NCI-H2107 (cell line): ENCODE measurements at places on chromosomes 1 and 21.

GRCh38 chr1:201350361-201350725 lies 27.1 kb downstream of the TNNT2 start:
- no peak for DNase-seq

DNA sequence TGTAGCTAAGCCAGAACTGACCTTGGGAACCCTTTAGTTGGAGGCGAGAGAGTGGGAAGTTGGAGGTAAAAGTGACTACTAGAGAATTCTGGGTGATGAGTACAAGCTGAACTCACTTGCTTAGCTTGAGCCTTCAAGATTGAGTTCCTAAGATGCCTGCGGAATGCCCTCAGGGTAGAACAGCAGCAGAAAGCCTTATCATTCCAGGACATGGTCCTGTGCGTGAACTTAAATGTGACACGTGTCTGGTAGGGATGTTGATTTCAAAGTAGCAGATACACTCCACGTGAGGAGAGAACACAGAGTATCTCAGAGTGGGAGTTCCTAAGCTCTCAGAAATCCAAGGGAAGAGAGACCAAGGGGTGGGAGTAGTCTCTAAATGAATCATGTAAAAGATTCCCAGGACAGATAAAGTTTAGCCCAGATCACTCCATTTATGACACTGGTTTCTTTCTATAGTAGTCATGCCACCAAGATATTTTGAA lies 60.1 kb downstream of the KCNK1 start:
- DNase-seq = no peak

DNA sequence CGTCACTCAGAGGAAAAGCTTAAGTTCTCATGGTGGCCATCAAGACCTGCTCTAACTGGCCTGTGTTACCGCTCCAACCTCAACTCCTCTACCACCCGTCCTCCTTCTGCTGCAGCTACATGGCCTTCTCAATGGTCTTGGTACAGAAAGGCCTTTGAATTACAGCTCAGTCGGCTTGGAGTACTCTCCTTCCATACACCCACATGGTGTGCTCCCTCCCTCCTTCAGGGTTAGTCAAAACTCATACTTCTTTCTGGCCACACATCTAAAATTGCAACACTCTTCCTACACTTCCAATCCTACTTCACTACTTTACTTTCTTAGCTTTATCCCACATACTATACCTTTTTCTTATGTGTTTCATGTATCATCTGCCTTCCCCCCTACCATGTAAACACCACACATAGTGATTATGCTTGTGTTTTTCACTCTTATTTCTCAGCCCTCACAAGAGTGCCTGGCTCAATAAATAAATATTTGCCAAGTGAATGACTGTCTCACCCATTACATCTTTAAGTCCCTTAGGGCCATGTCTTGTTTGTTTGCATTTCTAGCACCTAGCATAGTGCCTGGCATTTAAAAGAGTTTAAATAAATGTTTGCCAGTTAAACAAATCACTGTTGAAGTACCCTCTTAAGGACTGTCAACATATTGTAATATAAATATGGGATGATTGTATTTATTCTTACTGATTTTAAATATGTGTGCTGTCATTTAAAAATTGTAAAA lies 37.6 kb upstream of the HMCN1 start:
- DNase-seq = no peak

DNA sequence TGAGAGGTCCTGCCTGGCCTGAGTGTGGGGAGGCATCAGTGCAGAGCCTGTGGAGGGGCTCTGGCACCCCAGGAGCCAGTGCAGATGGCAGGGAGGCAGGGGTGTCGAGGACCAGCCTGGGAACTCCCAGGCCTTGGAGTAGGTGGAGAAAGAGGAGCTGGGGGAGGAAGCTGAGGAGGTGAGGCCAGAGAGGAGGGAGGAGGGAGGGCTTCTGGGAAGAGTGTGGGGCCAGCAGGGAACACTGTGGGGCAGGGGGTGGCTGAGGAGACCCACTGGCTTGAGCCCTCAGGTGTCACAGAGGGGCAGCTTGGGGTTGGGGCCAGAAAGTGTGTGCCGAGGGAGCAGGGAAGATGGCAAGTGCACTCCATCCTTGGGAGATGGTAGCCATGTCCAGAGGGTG lies 3.8 kb downstream of the COQ8A start:
- no peak for DNase-seq

GRCh38 chr21:36245649-36246048 lies 74.3 kb upstream of the MORC3 start:
- no peak for DNase-seq

- no peak for DNase-seq
Measured at GRCh38 chr1:2151252-2151651, 43.3 kb downstream of the FAAP20 start.

- no peak for DNase-seq
Measured at GRCh38 chr1:212858461-212859265, 588 bp downstream of the FLVCR1 start.

DNA sequence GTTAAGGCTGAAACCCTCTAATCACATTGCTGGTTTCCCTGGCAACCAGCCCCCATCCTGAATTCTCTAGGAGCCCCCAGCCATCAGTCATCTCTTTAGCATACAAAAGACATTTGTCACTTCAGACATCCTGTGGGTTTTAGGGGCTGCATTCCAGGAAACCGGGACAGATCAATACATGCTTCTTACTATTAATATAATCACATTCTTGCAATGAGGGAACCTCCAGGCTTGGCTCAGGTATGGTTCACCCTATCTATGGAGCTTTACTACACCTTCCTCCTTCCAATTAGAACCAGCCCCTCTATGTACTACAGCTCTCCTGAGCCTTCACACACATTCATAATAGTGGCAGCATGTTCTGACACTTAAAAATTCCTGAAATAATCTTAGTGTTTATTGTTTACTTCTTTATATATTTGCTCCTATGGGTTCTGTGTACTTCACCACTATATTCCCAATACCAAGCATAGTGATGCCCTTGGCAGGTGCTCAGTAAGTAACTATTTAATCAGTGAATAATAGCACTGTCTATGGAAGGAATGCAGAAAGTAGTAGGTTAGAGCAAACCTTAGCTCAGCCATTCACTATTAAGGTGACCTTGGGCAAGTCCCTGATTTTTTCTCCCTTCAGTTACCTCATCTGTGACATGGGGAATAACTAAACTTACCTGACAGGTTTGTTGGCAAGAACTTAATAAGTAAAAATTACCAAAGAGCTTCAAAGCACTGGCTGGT lies 59.6 kb downstream of the ZNF678 start:
- no peak for DNase-seq

GRCh38 chr1:32647308-32648134 lies 2.8 kb downstream of the ZBTB8OS start:
- no peak for DNase-seq

GRCh38 chr1:51567653-51568052 lies 48.6 kb upstream of the EPS15 start:
- DNase-seq = no peak

- no peak for DNase-seq
Measured at GRCh38 chr1:117180147-117180967, 30.4 kb downstream of the VTCN1 start.

DNA sequence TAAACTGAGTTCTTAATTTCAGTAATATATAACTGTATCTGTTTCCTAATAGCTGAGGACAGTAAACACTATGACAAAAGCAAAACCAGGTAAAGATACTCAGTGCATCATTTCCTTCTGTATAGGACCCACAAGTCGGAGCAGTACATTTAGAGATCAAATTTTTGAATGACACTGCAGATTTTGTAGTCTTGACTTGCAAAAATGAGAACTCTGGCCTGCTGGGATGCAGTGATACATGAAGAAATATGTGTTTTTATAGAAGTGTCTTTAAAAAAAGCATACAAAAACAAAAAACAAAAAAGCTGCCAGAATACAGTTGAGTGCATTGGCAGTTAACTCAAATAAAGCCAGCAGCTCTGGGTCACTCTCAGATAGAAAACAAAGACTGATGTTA lies 19.0 kb downstream of the GART start:
- no peak for DNase-seq

DNA sequence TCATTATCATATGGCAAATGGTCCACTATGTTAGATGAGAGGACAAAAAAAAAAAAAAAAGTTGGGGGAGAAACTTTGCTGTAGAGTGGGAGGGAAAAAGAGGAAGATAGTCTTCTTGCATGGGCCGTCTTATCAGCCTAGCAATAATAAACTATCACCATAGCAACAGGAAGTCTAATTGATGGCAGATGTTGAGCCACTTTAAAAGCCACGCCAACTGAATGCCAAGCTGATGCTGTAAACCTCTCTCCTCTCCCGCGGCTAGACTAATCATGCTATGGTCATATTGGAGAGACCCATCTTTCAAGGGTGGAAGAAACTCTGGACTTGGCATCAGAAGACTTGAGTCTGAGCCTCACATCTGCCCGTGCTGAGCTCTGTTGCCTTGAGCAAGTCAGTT lies 122.2 kb upstream of the HOOK1 start:
- peak; percentile 24 for DNase-seq

- DNase-seq = no peak
Measured at GRCh38 chr1:110340207-110340468, 961 bp downstream of the RBM15 start.

DNA sequence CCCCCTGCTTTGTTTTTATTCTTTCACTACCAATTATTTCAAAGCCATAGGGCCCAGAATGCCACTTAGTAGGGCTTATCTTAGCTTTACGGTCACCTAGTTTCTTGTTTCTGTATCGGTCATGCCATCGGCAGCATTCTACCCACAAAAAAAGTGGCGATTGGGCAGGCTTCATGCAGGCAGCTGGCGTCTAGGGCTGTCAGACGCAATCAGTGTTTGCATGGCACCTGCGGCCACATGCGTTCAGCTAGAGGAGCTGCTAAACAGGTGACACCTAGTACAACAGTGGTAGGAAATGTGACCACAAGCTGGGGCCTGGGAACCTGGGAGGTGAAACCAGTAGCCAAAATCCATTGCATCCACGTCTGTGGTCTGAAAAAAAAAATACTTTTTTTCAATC lies 262.7 kb downstream of the PBX1 start:
- no peak for DNase-seq

DNA sequence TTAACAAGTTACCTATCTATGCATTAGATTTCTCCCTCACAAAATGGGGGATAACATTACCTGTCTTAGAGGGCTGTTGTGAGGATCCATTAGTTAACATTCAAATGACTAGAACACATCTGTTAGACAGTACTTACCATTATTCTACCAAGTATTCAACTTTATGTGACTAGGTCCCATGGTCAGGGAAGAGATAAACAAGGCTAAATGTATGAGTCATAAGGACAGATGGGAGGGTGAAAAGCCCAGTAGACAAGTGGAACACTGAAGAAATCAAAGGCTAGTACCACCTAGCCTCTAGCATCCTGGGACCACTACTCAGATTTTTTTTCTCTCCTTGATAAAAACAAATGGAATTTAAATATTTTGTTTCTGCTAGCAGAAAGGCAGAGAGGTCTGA lies 9.0 kb upstream of the VHLL start:
- no peak for DNase-seq

DNA sequence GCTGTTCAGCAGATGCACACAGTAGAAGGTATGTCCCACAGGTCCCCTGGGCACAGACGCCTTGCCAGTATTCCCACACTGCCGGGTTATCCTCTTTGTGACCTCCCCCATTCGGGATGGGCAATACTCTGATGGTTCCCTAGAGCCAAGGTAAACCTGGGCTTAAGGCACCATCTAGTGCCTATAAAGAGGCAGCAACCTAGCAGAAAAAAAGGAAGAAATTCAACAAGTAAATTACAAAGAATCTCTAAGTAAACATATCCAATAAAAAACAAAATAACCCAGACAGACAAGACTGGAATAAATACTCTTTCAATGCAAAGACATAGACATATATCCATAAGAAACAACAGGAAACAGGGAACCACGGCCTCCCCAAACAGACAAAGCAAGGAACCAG lies 39.4 kb downstream of the HSF2BP start:
- DNase-seq = no peak

DNA sequence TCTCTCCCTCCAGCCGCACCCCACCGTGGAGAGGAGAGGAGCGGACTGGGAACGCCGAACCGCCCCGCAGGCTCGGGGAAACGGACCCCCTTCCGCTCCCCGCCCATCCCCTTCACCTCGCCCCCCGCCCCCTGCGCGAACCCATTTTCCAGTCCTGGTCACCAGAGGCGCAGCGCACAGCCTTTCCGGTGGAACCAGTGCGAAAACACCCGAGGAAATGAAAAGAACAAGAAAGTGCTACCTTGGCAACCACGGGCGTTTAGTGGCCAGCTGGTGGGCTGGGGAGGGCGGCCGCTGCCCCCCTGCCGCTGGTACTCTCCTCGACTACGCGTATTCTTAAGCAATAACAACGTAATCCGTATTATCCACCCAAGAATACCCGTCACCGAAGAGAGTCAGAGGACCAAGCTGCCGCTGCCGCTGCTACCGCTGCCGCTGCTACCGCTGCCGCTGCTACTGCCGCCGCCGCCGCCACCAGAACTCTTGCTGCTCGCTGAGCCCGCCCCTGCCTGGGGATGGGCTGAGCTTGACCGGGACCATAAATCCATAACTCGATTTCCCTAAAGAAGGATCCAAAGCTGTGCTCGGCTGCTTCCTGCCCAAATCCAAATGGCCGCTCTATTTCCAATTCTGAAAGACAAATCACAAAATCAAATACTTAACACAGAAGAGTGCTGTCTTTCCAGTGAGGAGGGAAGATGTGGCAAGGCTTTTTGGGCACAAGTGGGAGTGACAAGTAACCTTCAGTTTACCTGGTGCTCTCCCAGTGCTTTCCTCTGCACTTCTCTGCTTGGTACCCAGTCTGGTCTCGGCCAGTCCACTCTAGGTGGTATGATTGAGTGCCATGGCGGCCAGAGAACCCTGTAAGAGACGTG lies 125.2 kb upstream of the DPYD start:
- no peak for DNase-seq

GRCh38 chr1:213678348-213678747 lies 309.4 kb upstream of the PROX1 start:
- DNase-seq = no peak

GRCh38 chr1:62800825-62801306 lies 16.9 kb downstream of the ATG4C start:
- no peak for DNase-seq

- peak; percentile 73 for DNase-seq
Measured at GRCh38 chr1:109773203-109773899, 9.6 kb upstream of the EPS8L3 start.

- DNase-seq = no peak
Measured at GRCh38 chr1:203508463-203509073, 14.6 kb downstream of the OPTC start.

GRCh38 chr1:118113261-118113660 lies 71.8 kb downstream of the SPAG17 start:
- DNase-seq = no peak

DNA sequence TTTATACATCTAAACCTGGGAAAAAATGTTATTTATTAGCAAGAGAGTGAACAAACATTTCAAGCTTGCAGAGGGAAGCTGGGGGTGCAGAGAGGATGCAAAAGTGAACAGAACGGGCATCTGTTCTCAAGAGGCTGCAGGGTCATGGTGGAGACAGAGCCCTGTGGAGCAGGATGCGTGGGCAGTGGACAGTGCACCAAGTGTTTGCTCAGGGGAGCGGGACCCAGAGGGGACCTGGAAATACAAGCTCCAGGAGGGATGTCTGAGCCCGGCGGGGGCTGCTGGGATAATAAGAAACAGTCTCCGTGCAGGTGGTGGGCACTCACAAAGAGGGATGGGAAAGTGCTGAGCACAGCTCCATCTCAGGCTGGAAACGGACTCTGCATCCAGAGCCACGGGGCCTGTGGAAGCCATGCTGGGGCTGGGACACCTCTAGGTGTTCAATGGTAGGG lies 105.3 kb upstream of the SLC45A1 start:
- DNase-seq = no peak

- no peak for DNase-seq
Measured at GRCh38 chr1:145947551-145947950, 10.3 kb downstream of the LIX1L start.

- no peak for DNase-seq
Measured at GRCh38 chr1:18632783-18633421, 2.3 kb downstream of the PAX7 start.
